ENCODE measurements at places on chromosomes 6 and 20. TPM values are rescaled to one million over a fixed set of nuclear protein-coding genes. Genes with fewer than 3 reads are reported as not detected.

DNA sequence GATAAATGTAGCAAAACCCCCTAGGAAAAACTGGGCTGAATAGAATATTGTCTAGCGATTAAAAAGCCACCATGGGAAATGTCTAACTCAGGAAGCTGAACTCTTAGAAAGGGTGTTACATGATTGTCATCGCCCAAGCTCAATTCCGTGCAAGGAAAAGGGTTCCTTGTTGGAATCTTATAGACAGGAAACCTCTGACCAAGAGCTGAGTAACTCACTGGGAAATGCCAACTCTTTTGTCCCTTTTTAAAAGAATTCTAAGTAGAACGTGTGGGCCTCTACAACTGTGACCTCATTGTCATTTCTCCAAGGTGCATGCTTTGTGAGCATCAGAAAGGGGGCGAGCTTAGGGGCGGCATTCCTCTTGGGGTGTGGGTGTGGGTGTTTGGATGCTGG lies 88.1 kb downstream of the SYNJ2 start:
- DNase-seq, result no peak

- no peak for DNase-seq
Observed at GRCh38 chr6:12803486-12803885, 86.9 kb downstream of the PHACTR1 start.

- no peak for DNase-seq
Observed at GRCh38 chr6:144197919-144198318, 47.6 kb downstream of the STX11 start.

DNA sequence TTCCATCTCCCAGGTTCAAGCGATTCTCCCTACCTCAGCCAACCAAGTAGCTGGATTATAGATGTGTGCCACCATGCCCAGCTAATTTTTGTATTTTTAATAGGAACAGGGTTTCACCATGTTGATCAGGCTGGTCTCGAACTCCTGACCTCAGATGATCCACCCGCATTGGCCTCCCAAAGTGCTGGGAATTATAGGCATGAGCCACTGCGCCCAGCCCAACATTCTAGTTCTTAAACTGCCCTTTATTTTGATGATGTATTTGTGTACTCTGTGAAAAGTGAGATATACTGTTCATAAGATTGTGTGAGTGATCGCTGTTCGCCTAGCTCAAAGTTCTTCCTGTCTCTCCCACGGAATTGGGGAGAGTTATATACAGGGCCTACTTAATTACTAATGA lies 93.1 kb downstream of the HFE start:
- DNase-seq, result no peak

DNA sequence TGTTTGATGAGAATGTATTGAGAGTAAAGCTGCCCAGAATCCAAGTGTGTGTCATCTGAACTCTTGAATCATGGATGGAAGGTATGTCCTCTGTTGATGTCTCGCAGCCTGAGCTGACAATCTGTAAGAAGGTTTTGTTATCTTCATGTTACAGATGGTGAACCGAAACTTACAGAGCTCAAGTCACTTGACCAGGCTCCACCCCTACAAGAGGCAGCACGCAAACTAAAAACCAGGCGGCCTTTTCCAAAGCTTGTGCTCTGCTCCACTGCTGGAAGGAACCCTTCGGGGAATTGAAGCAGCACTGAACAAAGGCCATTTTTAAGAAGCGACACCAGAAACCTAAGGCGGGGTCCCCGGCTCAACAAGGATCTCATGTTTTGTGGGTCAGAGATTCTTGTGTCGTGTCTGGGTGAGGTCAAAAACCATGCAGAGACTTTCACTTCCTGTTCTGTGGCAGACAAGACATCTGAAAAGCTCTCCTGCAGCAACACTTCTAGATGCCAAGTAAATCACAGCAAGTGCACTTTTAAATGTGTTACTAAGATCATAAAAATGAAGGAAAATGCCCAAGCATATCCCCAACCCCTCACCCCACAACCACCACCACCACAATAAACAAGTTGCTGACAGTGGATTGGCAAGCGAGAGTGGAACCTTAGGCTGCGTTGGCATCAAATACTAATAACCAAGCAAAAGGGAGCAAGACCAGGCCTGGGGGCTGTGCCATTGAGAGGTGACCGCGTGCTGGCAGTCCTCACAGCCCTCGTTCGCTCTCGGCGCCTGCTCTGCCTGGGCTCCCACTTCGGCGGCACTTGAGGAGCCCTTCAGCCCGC lies 27.3 kb downstream of the NQO2 start:
- peak; percentile 72 for DNase-seq

DNA sequence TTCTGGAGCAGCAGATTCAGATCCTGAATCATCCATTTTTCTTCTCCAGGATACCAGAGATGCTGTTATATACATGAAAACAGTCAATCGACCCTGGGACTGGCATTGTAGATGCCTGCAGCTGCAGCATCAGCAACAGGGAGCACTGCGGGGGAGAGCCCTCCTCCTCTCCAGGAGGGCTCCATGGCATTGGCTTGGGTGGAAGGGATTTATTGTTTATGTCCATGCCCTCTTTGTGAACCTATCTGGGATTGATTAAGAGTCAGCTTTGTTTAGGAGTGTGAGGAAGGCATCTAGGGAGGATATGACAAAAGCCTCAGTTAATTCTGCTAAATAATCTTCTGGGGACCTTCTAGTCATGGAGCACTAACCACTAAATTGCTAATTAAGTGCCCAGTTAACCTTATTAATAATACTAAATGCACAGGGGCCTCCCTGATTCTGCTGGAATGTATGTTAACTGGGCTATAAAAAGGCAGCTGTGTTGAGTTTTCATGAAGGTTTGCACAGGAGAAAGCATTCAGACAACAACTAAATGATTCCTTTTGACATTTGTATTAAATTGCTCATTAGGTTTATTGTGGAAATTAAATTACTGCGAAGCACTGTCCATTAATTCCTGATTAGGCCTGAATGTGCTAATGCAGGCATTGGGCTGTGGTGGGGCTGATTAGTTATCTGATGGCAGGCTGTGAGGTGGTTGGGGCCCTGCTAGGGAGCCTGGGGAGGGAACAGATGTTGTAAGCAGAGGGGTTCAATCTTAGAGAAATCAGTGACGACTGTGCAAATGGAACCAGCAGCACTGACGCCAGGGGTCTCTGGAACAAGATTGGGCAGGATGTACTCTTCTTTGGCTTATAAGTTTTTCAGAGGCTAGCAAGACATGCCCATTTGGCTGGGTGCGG lies 57.6 kb downstream of the IMPG1 start:
- DNase-seq, result no peak

DNA sequence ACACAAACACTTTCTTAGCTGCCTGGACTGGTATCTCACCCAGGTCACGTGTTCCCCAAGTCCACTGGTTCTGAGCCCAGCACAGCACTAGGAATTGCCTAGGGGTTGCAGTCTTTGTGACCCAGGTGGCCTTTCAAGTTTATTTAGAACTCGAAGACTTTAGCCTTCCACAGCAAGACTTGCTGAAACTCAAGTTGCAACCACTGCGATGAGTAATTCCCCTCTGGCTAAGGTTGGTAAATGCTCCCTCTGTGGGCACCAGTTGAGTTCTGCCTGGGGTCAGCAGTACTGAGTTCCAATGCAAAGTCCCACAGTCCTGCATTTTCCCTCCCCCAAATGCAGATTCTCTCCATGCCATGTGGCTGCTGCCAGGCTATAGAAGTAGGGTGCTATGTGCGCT lies 77.6 kb upstream of the MOCS1 start:
- no peak for DNase-seq

DNA sequence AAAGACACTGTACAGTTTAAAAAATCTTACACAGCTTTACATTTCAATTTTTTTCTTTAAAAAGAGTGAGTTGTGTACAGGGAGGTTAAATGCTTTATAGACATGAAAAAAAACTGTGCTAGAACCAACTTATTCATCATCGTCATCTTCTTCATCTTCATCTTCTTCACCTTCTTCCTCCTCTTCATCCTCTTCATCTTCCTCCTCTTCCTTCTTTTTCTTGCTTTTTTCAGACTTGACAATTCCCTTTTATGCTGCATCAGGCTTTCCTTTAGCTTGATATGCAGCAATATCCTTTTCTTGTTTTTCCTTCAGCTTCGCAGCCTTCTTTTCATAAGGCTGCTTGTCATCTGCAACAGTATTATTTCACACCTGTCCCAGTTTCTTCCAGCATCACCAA lies 34.3 kb upstream of the TMEM30A start:
- no peak for DNase-seq

GRCh38 chr6:43976706-43977403 lies 150.4 kb downstream of the MRPL14 start:
- no peak for DNase-seq

GRCh38 chr20:57900226-57900905 lies 190.6 kb upstream of the PMEPA1 start:
- no peak for DNase-seq

DNA sequence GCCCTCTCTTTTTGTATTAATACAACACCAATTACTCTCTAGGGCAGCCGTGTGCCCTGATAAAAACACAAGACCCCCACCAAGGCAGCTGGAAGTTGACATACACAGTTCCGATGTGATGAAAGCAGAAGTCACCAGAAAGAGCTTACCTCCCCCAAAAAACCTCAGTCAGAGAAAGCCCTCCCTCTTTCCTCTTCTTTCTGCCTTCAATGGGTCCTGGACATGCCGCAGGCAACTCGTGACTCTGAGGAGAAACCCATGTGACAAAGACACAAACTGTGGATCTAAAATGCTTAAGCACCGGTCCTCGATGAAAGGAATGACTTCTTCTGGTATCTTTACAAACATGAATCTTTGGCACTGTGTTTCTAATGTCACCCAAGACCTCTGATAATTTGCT lies 117.7 kb upstream of the CCDC28A start:
- no peak for DNase-seq

- no peak for DNase-seq
Observed at GRCh38 chr6:109922851-109923250, 55.3 kb upstream of the GPR6 start.

DNA sequence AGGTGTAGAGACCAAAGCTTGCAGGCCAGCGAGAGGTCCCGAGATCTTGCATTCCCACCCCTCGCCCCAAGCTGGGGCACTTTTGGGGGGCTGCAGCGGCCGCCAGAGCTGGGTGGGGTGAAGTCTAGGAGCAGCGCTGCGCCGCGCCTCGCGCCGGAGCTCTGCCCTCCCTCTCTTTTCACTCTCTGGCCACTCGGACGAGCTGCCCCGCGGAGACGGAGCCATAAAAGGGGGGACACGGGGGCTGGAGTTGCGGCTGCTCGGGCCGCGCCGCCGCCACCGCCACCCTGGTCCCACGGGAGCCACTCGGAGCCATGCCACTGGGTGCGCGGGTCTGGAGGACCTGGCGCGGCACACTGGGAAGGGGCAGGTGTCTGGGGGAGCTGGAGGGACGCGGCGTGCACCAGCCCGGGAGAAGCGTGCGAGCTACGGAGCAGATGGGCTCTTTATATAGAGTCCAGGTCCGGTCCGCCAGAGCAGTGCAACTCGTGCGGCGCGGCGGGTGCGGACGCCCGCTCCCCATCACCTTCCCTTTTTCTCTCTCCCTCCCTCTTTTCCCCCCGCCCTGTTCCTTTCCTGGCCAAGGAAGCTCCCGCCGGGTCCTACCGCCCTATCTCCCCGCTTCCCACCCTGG lies 687 bp upstream of the HTR1B start:
- DNase-seq, result no peak

DNA sequence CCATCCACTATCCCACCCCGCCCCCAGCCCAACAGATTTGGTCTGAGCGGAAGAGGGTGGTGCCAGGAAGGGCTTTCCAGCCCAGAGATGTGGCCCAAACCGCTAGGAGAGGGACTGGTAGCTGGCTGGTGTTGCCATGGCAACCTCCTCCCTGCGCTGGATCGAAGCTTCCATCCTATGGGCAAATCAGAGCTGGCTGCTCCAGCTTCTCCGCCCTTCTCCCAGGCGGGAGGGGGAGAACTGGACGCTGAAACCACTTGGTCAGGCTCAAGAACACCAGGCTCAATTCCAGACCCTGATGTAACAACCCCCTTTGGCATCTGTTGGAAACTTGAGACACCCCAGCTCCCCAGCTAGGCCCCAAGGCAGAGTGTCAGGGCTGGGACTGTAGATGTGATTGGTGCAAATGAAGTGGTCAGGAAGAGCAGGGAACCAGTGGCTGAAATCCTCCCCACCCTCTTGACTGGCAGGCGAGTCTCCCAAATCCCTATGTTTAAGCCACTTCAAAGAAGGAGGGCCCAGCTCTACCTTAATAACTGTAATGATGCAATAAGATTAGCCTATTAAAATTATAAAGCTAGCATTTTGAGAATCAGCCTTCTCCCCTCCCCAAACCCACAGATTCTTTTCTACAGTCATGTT lies 4.2 kb downstream of the RIMS4 start:
- no peak for DNase-seq

DNA sequence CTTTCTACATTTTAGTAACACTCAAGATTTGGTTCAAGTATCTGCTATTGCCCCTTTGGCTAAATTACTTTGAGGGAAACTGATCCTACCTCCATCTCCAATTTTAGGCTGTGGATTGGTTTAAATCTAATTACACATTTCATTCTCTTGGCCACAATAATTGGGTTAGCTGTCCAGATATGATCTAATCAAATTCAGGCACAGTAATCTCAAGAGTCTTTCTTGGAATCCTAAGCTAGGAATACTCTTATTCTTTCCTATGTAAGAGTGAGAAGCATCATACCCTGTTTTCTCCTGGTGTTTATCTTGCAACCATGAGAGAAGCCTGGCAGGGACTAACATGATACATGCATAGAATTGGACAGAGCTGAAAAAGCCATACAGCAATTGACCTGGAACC lies 300.4 kb upstream of the MARCKS start:
- DNase-seq, result no peak

DNA sequence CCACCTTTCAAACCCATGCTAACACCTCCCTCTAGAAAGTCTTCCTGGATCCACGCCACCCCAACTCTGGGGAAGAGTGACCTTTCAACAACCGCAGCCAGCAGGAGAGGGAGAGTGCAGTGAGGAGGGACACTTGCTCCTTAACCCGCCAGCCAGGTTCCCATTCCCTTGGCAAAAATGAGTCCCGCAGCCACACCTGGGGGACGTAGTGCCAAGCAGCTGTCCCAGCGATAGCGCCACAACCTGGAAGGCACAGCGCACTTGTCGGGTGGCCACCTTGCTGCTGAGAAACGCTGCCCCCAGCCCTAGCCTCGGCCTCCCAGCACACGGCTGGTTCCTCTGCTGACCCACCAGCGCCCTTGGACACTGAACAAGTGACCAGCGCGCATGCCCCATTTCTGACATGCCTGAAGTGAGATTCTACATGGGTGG lies 119.3 kb downstream of the JPH2 start:
- DNase-seq, result no peak

The ADTRP gene
- total RNA-seq, result 2.5 TPM

The GPSM3 gene
- total RNA-seq, result 274 TPM

The TTLL9 gene
- total RNA-seq, result not detected

The DNAH8 gene
- 0.07 TPM for total RNA-seq

The ATP6V1G2 gene
- 3.6 TPM for total RNA-seq

The PLN gene
- not detected for total RNA-seq

Measured in activated CD4-positive, alpha-beta T cell treated with anti-CD3 and anti-CD28 coated beads, Interleukin-2, amount 10 ng/mL, durations not matched to agents 7 days and 5 days (primary cell).